Fibroblast of skin of right biceps (primary cell): ENCODE measurements at places on chromosomes 16 and 17.

- DNase-seq: peak; percentile 99
Observed at GRCh38 chr17:47239967-47240651, 13.5 kb upstream of the ITGB3 start.

- no peak for DNase-seq
Observed at GRCh38 chr17:65182233-65182632, 45.1 kb downstream of the RGS9 start.

DNA sequence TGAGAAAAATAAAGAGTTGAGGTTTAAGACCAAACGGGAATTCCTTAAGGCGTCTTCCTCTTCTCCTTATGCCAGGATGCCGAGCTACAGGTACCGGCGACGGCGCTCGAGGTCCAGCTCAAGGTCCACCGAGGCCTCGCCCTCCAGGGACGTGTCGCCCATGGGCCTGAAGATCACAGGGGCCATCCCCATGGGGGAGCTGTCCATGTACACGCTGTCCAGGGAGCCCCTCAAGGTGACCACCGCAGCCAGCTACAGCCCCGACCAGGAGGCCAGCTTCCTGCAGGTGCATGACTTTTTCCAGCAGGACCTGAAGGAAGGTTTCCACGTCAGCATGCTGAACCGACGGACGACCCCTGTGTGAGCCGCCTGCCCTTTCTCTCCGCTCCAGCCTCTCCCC is 13.7 kb upstream of the CACNG1 start:
- no peak for DNase-seq

DNA sequence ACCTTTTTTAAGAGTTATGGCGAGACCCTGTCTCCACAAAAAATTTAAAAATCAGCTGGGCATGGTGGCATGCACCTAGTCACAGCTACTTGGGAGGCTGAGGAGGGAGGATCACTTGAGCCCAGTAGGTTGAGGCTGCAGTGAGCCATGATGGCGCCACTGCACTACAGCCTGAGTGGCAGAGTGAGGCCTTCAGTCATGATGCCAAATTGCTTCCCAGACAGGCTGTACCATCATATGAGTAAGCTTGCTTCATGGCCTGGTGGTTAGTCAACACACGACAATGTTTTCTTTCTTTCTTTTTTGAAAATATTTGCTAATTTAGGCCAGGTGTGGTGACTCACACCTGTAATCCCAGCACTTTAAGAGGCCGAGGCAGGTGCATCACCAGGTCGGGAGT is 12.5 kb downstream of the NTAN1 start:
- DNase-seq: peak; percentile 32

- peak; percentile 87 for DNase-seq
Observed at GRCh38 chr17:78789663-78790181, 7.6 kb upstream of the CYTH1 start.

GRCh38 chr16:12837756-12838155 is 34.1 kb upstream of the CPPED1 start:
- no peak for DNase-seq

DNA sequence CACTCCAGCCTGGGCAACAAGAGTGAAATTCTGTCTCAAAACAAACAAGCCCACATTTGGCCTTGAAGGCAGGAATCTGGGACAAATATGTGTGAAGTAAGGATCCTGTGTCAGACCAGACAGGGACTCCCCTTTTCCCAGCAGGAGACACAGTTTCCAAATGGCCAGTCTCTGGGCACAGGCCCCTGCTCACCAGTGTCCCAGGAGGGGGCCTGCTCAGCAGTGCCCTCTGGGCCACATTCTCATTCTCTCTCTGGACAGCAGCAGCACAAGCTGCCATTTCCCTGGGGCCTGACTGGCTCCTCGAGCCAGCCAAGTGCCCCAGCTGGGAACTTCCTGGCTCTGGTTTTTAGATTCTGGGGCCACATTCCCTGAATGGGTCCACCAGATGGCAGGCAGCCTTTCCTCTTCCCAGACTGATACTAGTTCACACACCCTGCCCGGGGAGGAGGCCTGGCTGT is 11.7 kb upstream of the MNT start:
- no peak for DNase-seq

GRCh38 chr16:83676086-83676485 is 131.7 kb upstream of the HSBP1 start:
- DNase-seq: no peak

- DNase-seq: no peak
Observed at GRCh38 chr16:67471758-67472384, 9.1 kb downstream of the ATP6V0D1 start.

- peak; percentile 51 for DNase-seq
Observed at GRCh38 chr17:31099016-31099415, 4.2 kb downstream of the NF1 start.

GRCh38 chr17:30568117-30568430 is 90.9 kb downstream of the GOSR1 start:
- DNase-seq: no peak

DNA sequence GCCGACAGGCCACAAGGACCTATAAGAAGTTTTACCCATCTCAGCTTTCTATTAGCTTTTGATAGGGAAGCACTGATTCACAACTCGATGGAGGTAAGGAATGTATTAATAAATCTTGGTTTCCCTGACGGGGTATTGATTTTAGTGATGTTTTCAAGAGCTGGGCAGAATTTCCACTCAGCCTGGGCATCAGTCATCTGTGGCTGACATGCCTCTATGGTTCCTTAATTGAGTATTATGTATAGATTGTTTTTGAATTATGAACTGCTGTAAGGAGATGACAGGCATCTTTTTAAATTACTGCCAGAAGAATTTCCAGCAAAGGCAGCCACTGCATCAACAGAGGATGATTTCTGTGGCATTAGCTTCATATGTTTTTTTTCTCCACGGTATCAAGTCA is 128.6 kb downstream of the CPPED1 start:
- peak; percentile 85 for DNase-seq

DNA sequence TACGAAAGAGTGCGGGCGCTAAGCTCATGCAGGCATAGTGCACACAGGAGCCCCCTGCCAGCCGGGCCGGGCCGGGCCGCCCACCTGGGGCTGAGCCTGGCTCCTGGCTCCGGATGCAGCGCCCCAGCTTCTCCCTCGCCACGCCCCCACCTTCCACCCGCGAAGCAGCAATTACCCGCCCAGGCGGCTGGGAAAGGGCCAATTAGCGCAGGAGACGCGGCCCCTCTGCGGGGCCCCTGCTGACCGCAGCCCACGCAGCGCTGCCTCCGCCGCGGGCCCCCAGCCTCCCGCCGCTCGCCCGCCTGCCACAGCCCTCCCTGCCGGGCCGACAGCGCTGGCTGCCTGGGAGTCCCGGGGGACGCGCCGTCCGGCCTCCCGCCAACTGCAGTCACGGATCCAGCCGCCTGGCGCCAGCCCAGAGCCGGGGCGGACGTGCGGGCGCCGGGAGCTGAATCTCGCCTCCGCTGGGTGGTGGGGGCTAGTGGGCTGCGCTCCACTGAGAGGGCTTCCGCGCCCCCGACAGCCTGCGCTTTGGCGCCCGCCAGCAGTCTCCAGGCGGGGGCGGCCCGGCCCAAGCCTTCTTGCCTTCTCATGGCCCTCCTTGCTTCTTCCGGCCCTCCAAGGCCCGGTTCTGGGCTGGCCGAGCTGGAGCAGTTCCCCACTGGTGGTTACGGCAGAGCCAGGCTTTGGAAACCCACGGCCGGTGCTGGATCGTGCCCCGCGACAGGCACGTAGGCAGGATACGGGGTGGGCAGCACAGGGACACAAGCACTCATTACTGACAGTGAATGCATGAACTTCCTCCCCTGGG is 14.9 kb upstream of the CBFB start:
- DNase-seq: peak; percentile 84

DNA sequence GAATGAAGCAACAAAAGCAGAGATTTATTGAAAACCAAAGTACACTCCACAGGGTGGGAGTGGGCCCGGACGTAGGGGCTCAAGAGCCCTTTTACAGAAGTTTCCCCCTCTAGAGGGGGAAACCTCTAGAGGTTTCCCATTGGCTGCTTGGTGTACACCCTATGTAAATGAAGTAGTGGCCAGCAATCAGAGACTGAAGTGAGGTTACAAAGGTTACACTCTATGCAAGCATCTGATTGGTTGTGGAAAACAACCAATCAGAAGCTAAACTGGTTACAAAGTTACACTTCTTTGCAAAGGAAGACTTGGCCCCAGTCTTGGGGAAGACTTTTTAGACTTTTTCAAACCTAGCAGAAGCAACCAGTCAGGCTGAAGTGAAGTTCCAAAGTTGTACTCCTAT is 27.1 kb downstream of the CRAMP1 start:
- no peak for DNase-seq

- DNase-seq: no peak
Observed at GRCh38 chr17:78889531-78889930, 13.5 kb downstream of the CEP295NL start.

DNA sequence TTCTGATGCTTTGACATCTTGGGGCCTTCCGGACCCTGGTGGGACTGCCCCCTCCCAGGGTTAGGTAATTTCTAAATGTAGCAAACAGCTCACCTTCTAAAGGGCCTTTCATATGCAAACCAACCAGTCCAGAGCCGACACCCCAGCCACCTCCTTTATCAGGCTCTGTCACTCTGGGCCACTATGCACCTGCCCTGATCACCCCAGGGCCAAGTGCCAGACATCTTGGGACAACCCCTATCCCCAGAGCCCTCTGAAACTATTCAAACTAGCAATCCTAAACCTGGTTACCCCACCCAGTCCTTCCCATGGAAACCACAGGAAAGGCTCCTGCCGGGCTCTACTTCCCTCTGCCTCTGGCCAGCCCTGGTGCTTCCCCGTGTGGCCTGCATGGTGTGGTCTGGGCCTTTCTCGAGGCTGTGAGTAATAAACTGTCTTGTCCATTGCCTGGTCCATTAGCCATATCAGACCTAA is 91.2 kb upstream of the TNRC6C start:
- no peak for DNase-seq

- DNase-seq: peak; percentile 98
Observed at GRCh38 chr17:37488607-37489196, 989 bp upstream of the DUSP14 start.

- peak; percentile 28 for DNase-seq
Observed at GRCh38 chr17:81285179-81285878, 9.8 kb downstream of the SLC38A10 start.

GRCh38 chr17:19883537-19884215 is 15.9 kb upstream of the ULK2 start:
- no peak for DNase-seq

- DNase-seq: no peak
Observed at GRCh38 chr17:5618476-5618875, 34.2 kb upstream of the NLRP1 start.

DNA sequence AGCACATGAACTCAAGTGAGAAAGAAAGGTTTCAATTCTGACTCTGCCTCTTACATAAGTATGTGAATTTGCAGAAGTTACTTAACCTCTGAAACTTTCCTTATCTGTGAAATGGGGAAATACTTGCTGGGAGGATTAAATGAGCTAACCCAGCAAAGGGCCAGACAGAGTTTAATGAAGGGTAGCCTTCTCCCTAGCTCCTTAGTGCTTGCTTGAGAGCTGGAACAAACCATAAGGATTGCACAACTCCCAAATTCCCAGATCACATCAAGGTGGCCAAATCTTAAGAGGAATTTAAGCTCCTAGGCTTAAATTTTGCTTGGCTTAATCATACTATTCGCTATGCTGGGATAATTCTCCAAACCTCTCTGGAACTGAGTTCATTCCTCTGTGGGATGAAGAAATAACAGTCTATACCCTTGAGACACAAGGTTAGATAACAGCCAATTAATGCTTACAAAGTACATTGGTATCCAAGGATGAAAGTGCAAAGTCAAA is 11.8 kb upstream of the WSB1 start:
- peak; percentile 65 for DNase-seq

- DNase-seq: no peak
Observed at GRCh38 chr16:3858801-3859200, 21.7 kb downstream of the CREBBP start.

GRCh38 chr16:89114159-89114981 is 20.7 kb downstream of the ACSF3 start:
- peak; percentile 59 for DNase-seq

- DNase-seq: no peak
Observed at GRCh38 chr17:3798273-3799180, 2.5 kb downstream of the ITGAE start.

- DNase-seq: no peak
Observed at GRCh38 chr16:69823831-69824563, 61.9 kb downstream of the WWP2 start.

- DNase-seq: no peak
Observed at GRCh38 chr16:85330006-85330693, 217.9 kb upstream of the CIBAR2 start.

- peak; percentile 17 for DNase-seq
Observed at GRCh38 chr16:58393138-58393504, 850 bp downstream of the GINS3 start.

DNA sequence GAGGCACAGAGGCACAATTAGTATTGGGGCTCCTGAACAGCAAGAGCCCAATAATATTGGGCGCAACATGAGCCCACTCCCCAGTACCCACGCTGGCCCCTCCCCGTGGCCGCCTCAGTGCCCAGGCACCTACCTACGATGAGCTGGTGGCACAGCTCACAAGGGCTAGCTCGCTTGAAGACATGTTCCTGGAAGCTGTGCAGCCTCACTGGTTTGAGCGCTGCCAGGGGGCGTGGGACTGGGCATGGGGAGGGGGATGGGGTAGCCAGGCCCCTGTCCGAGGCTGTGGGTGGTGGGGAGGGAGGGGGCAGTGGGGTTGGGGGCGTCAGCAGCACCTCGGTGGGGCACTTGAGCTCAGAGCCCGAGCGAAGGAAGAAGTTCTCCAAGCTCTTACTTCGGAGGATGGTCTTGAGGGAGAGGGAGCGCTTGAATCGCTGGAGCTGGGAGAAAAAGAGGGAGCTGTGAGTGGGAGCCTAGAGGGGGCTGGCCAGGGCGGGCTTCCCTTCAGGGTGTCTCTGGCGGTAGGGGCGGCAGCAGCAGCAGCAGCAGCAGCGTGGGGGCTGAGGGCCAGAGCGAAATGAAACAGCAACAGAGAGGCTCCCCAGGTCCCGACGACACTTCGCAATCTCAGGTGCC is 7.9 kb downstream of the STAC2 start:
- DNase-seq: no peak

DNA sequence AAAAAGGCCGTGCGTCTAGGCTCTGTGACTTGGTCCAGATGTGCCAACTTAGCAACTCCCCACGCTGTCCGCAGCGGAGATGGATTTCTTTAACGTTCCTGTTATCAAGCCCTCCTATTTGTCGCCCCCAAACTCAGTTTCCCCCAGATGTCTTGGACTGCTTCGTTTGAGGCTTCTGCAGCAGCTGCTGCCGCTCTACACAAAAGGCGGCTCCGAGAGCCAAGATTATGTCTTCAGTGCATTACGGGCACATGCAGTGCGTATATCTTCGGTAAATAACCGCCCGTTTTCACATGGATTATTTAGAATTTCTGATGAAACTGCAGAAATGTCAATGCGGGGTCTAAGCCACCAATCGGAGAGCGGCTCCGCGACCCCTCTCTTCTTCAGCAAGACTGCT is 240.6 kb upstream of the ZFHX3 start:
- no peak for DNase-seq

GRCh38 chr17:57708410-57708809 is 36.7 kb downstream of the CCDC182 start:
- DNase-seq: peak; percentile 6
